ENCODE measurements at places on chromosomes 16 and 17. TPM values are rescaled to one million over a fixed set of nuclear protein-coding genes. Genes with fewer than 3 reads are reported as not detected.
A peak's percentile ranks its signal among the peaks of the same experiment; 100 is the strongest.

- peak; percentile 78 for DNase-seq
Measured at GRCh38 chr17:29005936-29006511, at the start of gene SEZ6. Gene SEZ6, minus strand, starts transcription at chr17:29006033. Its CDS starts 164 bp downstream, at chr17:29005869.

DNA sequence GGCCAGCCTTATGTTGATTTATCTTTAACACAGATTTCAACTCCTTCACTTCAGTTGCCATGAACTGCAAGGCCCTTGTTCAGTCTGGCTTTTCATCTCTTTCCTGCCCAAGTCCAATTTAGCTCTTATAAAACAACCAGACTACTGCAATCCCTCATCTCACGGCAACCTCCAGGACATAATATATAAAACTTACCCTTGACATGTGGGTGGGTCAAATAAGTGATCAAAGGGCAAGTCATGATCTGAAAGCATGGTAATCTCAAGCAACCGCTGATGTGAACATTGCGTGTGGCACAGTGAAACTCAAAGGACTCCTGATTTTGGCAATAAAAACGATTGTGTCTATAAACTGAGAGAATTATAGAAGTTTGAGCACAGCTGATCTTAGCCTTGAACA is 364.6 kb downstream of the CDH13 start:
- no peak for DNase-seq

- no peak for DNase-seq
Measured at GRCh38 chr17:57859601-57860413, 10.0 kb upstream of the MRPS23 start.

GRCh38 chr17:75114552-75115314 is 5.0 kb downstream of the ARMC7 start:
- no peak for DNase-seq

GRCh38 chr16:54270711-54271110 is 15.9 kb downstream of the IRX3 start:
- DNase-seq = no peak

DNA sequence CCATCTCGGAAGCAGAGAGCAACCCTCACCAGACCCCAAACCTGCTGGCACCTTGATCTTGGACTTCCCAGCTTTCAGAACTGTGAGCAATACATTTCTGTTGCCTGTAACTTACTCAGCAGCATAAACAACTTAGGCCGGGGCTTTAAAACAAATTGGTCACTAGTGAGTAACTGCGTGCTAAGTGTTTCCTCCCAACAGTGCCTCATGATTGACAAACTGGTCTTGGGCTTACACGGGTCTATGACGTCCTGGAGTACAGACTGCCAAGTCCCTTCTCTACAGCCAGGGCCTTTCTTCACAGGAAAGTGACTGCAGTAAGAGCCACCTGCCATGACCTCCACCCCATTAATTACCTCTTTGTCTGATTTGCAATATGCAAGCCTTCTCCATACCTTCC is 136.7 kb downstream of the XYLT1 start:
- DNase-seq = no peak

DNA sequence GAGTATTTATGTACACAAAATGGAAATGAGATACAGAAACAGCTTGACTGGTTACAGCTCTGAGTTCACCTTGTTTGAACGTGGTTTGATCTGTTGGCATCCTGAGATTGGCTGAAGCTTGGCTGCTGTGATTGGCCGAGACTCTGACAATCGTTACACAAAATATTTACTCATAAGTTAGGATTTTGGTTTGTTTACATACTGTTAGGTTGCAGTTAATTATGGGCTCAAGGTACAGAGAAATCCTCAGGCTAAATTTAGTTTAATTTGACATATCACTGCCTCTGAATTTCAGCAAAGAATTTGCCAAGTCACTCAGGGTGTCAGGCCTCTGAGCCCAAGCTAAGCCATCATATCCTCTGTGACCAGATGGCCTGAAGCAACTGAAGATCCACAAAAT is 227.3 kb downstream of the COPRS start:
- no peak for DNase-seq

DNA sequence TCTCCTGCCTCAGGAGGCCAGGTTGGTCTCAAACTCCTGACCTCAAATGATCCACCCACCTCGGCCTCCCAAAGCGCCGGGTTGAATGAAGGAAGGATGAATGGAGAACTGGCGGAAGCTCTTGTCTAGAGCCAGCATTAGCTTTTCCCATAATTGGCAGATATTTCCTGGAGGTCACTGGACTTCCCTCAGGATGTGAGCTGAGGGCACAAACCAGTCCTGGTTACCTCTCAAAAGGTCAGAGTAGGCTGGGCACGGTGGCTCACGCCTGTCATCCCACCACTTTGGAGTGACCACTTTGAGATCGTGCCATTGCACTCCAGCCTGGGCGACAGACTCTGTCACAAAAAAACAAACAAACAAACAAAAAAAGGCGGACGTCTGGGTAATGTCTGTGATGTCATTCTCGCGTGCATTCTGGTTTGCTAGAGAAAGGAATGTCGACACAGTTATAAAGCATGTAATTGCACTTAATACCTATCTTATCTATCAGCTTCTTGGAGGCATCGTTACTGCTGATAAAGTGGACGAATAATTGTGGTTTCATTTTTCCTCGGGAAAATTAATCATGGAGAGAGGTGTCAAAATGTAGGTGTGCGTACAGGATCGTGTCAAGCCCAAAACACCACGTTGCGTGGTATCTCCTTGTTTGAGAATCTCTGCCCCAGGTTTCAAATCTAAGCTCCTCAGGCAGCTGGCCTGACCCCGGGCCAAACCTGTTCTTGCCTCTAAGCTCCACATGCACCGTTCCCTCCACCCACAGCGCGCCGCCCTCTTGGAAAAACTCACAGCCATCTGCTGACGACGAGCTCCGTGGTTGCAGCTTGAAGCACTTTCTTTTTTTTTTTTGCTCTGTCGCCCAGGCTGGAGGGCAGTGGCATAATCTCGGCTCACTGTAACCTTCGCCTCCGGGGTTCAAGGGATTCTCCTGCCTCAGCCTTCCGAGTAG is 6.4 kb upstream of the CRK start:
- DNase-seq = no peak

GRCh38 chr16:79439901-79440300 is 160.6 kb downstream of the MAF start:
- DNase-seq = no peak

DNA sequence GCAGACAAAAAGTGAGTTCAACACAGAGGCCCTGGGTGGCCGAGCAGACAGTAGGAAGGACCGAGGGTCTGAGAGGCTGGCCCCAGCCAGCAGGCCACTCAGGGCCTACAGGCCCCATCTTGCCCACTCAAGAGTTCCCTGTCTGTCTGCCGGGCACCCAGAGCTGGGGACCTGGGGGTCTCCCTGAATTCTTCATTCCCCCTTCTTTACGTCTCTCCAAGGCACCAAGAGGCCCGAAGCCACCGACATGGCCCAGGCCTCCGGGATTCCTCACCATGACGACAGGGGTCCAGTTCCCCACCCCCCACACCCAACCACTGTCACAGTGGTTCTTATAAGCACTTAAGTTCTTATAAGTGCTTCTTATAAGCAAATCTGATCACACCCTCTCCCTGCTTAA is 49.2 kb downstream of the NOS2 start:
- DNase-seq = no peak

DNA sequence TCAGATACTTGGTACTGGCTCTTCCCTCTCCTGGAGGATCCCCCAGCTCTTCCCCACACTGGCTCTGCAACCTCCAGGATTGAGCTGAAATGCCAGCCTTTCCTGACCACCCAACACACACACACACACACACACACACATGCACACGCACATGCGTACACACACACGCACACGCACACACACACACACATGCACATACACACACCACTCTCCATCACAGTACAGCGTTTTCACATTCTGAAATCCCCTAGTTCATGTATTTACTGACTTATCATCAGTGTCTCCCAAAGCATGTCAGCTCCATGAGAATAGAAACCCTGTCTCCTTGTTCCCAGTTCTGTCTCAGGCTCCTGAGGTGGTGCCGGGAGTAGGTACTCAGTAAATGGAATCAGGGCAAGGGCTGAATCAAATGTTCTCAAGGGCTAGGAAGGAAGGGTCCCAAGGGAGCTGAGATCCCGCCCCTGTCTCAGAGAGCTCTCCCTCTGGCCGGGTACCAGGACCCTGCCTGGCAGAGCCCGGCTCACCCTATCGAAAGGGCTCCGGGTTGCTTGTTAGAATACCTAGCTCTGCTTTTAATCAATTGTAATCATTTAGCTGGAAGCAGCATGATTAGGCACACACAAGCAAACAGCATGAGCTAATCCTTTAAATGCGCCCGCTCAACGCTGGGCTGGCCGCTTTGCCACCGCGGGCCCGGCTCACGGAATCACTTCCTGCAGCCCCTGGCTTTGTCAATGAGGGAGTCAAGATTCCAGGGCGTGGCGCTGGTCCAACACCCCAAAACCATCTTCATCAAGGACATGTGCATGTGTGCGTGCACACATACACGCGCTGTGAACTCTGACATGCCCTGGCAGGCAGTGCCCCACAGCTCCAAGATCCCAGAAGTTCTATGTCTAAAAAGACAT is 140.7 kb downstream of the C16orf78 start:
- no peak for DNase-seq

GRCh38 chr17:50148226-50149090 is 2.0 kb downstream of the PPP1R9B start:
- DNase-seq = peak; percentile 57

DNA sequence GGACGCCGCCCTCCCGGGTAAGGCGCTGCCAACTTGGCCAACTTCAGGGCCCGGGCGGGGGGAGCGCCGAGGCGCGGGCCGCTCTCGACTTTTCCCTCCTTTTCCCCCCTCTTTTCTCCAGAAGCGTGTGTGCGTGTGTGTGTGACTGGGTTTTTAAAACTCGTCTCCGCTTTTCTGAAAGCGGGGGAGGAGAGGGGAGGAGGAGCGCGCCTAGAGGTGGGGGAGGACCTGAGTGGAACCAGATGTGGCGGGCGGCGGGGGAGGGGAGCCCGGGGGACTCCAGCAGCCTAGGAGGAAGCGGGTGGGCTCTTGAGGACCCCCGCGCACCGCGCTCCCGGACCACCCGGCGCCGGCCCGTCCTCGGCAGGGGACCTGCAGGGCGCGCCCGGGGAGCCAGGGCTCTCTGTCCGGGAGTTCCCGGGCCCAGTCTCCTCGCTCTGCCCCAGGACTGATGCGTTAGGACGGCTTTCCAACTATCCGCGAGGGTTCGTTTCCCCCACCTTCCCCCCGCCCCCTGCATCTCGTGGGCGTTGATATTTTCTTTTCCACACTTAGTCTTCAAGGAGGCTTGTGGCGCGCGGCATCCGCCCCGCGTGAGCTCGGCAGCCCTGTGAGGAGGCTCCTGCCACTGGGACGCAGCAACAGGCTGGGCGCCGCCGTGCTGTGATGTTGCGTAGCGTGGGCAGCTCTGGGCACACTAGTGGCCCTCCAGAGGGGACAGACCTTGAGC is 599 bp downstream of the MRC2 start:
- DNase-seq = peak; percentile 62

- DNase-seq = no peak
Measured at GRCh38 chr17:59712862-59713261, 5.4 kb downstream of the VMP1 start.

SLC6A2 gene
- total RNA-seq = not detected

TMEM114 gene
- total RNA-seq = not detected

ASPHD1 gene
- total RNA-seq = 4.0 TPM

TBC1D3 gene
- not detected for total RNA-seq

TP53TG3C gene
- not detected for total RNA-seq

ERN2 gene
- total RNA-seq = not detected

CES5A gene
- total RNA-seq = not detected

SLC52A1 gene
- total RNA-seq = not detected

EFCAB5 gene
- total RNA-seq = 0.16 TPM
